Stimulated activated naive CD4-positive, alpha-beta T cell (primary cell): ENCODE measurements at places on chromosomes 2 and 18.

DNA sequence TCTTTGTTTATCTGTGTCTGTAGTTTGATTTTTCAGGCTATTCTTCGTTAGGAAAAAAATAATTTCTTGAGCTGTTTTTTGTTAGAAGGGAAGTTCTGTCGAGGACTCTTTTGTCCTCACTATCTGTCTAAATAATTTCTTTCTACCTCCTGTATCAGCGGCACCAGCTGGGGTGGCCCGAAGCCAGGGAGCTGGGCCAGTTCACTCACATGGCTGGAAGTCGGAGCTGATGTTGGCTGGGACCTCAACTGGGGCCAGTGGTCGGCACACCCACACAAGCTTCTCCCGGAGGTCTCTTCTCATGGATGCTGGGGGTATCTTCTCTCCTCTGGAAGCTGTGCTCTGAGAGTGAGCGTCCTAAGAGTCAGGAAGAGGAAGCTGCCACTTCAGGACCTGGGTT, 8.0 kb upstream of the PDIA6 start:
- no peak for DNase-seq

GRCh38 chr2:234269769-234270204, 219.3 kb downstream of the SPP2 start:
- no peak for DNase-seq

DNA sequence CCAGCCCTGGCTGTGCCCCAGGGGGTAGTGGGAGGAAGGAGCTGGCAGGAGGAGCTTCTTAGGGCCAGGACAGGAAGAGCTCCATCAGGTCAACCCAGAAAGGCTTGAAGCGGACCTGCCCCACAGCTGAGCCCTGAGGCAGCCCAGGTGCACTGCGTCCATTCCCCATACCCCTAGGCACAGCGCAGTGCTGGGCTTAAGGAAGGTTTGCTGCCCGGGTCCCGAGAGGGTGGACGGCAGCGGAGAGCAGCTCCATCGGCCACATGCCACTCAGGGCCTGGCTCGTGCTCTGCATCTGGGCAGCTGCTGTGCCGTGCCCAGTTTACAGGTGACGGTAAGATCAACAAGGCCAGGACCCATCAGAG, 26.4 kb downstream of the DNMT3A start:
- DNase-seq: no peak

DNA sequence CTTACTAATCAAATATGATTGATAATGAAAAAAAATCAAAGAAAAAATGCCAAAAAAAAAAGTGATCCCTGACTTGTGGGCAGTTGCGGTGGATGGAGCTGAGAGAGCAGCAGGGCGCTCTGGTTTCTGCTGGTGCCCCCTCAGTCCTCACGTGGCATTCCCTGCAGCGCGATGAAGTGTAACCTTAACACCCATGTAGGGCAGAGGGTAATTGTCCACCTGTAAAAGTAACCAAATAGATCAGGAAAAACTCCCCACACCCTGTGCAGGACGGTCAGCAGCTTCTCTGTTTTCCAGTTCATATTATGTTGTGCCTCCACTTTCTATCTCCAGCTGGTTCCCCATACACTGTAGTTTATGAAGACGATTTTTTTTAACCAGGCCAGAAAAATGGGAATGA, 25.0 kb downstream of the COA5 start:
- DNase-seq: no peak

GRCh38 chr2:3204031-3204821, 173.4 kb downstream of the EIPR1 start:
- DNase-seq: peak; percentile 6

DNA sequence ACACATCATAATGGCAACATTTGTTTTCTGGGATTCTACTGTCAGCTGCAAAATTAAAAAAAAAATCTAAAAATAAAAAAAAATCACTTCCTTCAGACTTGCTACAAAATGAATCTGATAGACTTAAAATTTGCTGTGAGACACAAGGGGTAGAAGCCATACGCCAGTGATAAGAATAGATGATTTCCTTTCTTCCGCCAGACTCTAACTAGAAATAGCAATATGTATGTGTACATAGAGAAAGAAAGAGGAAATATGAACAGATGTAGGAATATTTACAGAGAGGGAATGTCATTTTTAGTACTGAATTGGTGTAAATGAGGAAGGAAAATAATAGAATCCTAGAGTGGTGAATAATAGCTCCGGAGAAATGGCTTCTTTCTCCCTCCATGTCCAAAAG, 574.2 kb downstream of the DCC start:
- no peak for DNase-seq

- no peak for DNase-seq
These were observed 161.0 kb downstream of the HDAC4 start for GRCh38 chr2:239239607-239240413.

- no peak for DNase-seq
These were observed 683.8 kb downstream of the IRS1 start for GRCh38 chr2:226115832-226116200.

DNA sequence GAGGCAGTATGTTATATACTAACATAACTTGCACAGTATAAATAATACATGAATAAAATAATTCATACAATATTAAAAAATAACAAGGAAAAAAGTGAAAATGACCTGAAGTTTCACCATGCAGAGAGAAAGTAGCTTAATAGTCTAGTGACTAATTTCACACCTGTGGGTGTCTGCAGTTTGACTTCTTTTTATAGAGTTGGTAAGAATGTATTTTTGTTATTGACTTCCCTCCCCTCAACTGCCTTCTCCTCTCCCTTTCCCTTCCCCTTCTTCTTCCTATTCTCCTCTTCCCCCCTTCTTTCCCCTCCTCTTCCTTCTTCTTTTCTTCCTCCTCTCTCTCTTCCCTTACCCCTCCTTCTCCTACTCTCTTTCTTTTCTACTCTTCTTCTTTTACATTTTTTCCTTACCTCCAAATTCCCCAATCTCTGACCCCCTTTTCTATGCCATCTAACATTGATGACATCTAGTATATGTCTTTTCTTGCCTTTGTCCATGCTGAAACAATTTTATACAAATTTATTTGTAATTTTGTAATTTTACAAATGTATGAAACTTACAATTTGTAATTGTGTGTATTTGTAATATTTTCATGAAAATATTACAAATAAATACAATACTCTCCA, 3.1 kb downstream of the DNAH6 start:
- no peak for DNase-seq

GRCh38 chr2:159706385-159706980, 5.8 kb upstream of the MARCHF7 start:
- DNase-seq: no peak

DNA sequence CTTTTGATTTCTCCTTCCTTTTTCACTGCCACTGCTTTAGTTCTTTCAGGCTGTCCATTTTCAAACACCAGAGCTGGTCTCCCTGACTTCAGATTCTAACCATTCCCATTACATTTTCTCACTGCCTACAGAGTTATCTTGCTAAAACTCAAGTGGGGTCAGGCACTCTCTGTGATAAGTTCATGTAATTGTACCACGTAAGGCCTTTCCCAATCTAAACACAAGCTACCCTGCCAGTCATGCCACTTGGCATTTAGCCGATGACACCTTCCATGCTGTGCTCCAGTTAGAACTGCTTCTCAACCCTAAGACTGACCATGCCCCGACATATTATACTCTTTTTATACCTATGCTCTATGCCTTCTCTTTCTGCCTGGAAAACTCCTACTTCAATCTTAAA, 592.4 kb downstream of the DPP10 start:
- no peak for DNase-seq

GRCh38 chr2:175399326-175399725, 217.8 kb upstream of the ATP5MC3 start:
- DNase-seq: no peak

- no peak for DNase-seq
These were observed 11.4 kb downstream of the ASIC4 start for GRCh38 chr2:219525533-219526232.

- DNase-seq: no peak
These were observed 13.8 kb downstream of the GRHL1 start for GRCh38 chr2:9965119-9965822.

DNA sequence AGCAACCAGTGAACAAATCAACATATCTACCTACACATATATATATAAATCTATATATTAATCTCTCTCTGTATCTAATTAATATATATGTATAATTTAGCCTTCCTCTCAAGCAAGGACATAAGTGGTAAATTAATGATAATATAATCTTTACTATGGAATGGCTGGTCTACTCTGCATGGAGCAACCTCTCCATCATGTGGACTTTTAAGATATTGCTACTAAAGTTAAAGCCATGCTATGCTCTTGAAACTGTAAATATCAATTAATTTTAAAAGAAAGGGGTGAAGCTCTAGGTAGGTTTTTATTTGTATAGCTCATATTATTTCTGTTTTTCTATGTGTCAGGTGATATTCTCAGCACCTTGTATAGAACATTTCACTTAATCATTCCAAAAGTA, 147.0 kb downstream of the PPP1R1C start:
- DNase-seq: no peak

GRCh38 chr2:239311132-239312040, 89.4 kb downstream of the HDAC4 start:
- no peak for DNase-seq

- DNase-seq: no peak
These were observed 135.7 kb downstream of the NUP35 start for GRCh38 chr2:183259921-183260320.

DNA sequence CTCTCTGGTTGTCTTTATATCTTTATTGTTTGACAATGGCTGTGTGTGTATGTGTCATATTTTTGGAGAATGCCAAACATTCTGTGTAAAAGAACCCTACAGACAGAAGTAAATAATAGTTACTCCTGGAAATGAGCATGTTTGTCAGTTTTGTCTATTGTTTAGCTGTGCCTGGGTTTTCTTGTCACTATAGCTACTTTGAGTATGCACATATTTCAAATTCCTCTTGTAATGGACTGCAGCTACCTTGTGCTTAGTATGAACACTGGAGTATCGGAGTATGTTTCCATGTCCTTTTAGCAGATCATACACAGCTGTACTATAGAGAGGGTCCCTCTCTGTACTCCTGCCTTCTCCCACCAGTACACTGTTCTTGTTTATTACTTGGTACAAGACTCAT, 58.0 kb upstream of the DOCK10 start:
- DNase-seq: no peak

DNA sequence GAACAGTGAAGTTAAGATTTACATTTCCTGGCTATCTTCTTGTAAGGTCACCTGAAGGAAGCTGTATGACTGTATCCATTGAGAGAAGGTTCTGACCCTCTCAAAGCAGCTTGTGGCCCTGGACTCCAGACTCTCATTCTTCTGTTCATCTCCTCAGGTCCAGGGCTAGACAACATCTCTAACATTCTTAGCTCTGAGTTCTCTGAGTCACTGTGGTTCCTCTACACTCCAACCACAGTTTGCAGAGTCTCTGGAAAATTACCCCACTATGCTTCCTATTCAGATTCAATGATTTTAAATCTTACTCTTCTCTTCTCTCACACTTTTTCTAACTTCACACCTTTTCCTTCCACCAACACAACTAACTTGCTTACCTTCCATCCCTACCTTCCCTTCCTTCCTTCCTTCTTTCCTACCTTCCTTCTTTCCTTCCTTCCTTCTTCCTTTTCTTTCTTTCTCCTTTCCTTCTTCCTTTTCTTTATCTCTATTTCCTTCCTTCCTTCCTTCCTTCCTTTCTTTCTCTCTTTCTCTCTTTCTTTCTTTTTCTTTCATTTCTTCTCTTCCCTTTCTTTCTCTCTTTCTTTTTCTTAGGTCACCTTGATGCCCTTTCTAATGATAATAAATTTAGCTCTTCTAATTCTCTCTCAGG, 824.3 kb upstream of the ZEB2 start:
- no peak for DNase-seq

DNA sequence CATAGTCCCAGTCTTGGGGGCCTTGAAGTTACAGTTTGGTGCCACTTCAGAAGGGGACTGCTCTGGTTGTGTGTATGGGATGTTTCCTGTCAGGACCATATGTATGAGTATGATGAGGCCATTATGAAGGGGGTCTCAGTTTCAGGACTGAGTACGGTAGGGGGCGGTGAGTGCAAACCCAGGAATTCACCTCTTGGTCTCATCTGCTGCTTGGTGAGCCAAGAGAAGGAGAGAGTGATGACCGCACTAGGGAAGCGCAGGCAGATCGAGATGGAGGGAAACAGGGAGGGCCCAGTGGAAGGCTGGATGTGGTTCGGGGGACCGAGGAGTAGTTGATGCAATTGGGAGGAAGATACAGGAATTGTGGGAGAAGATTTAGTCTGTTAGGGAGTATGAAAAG, 28.5 kb downstream of the DCDC2C start:
- DNase-seq: no peak

- no peak for DNase-seq
These were observed 1639.1 kb downstream of the SUCLG1 start for GRCh38 chr2:82819951-82820350.

DNA sequence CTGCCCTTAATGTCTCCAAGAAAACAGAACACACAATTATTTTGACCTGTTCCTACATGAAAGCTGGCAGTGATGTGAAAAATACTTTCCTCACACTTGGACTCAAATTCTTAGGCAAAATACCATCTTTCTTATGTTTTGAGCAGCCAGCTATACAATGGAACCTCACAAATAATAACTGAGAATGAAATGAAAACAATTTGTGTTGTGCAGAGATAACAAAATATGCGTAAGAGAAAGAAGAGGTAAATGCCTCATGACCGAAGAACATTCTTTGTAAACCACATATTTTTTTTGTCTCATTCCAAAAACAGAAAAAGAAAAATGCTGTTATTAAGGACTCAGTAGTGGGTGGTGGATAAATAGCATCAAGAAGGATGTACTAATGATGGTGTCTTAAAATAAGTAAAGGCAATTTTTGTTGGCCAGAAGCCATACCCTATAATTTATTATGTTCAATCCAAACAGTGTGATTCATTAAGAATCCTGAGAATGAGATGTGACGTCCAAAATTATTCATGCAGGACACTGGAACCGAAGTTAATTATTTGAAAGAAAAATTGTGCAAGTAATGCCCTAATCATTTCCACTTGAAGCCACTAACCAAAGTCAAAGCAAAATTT, 193.0 kb upstream of the NETO1 start:
- no peak for DNase-seq

DNA sequence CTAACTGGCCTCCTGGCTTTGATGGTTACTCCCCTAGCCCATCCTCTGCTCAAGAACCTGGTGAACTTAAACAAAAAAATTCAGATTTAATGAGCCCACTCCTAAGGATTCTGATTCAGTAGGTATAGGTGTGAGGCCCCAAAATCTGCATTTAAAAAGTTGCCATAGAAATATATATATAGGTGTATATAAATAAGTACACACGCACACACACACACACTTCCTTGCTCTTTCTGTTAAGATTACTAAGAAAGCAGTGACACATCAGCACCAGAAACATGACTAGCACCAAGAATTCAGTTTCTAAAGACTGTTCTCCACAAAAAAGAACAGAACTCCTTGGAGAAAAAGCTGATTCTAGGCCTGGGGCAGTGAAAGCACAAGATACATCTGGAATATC, 17.8 kb downstream of the EML6 start:
- no peak for DNase-seq
